ENCODE measurements at places on chromosomes 12 and 14.

DNA sequence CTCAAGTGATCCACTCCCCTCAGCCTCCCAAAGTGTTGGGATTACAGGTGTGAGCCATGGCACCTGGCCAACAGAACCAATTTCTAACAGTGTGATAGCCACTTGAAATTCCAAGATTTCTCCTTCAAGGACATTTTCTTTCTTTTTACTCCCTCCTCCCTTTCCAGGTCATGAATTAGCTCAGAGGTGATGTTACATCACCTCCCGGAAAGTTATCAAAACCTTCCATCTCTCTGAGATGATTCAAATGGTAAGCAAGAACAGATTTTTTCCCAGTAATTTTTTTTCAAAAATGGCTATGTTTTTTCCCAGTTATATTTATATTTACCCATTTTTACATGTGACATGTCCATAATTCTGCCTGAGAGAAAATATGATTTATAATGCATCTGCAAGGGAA, 15.6 kb upstream of the SMAGP start:
- no peak overlapping the region for H3K4me3 ChIP-seq
- DNase-seq = no peak
- no peak overlapping the region for H3K27ac ChIP-seq
- no peaks in the 10 kb centered on the region for H3K27me3 ChIP-seq

DNA sequence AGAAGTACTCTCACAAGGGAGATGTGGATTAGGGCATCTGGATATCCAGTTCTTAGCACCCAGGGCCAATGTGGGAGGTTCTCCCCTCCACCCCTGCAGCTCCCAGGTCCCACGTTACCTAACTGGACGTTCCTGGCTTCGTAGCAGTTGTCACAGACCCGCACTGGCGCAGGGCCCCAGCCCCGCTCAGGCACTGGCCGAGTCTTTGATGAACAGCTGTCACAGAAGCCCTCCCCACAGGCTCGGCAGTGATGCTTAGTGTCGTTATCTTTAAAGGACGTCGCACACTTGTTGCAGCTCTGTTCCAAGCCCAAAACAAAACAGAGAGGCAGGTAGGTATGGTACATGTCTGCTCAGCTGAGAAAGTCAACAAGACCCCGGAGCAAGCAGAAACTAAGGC, 48.4 kb downstream of the DCAF4 start:
- DNase-seq = no peak
- H3K27ac ChIP-seq = no peak overlapping the region
- no peaks in the 10 kb centered on the region for H3K4me1 ChIP-seq
- no peaks in the 10 kb centered on the region for H3K27me3 ChIP-seq

- H3K4me1 ChIP-seq = peaks cover 2% of the 10 kb centered on the region
- H3K27ac ChIP-seq = no peak overlapping the region
- no peaks in the 10 kb centered on the region for H3K27me3 ChIP-seq
- no peaks in the 10 kb centered on the region for H3K36me3 ChIP-seq
- DNase-seq = no peak
These were observed 42.1 kb upstream of the CNTN1 start for GRCh38 chr12:40650038-40650704.

DNA sequence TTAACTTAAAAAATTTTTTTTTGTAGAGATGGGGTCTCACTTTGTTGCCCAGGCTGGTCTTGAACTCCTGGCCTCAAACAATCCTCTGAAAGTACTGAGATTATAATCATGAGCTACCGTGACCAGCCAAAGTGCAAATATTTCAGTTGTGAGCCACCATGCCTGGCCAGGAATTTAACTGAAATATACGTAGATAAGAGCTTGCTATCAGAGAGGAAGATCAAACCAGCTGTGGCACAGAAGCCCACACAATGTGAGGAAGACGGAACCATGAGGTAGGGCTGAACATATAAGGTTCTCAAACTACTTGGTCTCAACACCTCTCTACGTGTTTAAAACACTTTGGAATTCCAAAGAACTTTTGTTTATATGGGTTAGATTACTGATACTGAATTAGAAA, 29.1 kb downstream of the ATG14 start:
- no peak overlapping the region for H3K27ac ChIP-seq
- no peaks in the 10 kb centered on the region for H3K4me1 ChIP-seq
- no peak for DNase-seq
- no peaks in the 10 kb centered on the region for H3K27me3 ChIP-seq
- H3K36me3 ChIP-seq = no peaks in the 10 kb centered on the region

- no peaks in the 10 kb centered on the region for H3K27me3 ChIP-seq
- H3K27ac ChIP-seq = no peak overlapping the region
- H3K36me3 ChIP-seq = no peaks in the 10 kb centered on the region
- H3K4me1 ChIP-seq = no peaks in the 10 kb centered on the region
- no peak for DNase-seq
- H3K4me3 ChIP-seq = no peak overlapping the region
These were observed 342.6 kb upstream of the CCDC196 start for GRCh38 chr14:66143387-66144112.
